CD4-positive, alpha-beta T cell (primary cell): ENCODE measurements at places on chromosomes 11 and 22. TPM values are rescaled to one million over a fixed set of nuclear protein-coding genes. Genes with fewer than 3 reads are reported as not detected.

DNA sequence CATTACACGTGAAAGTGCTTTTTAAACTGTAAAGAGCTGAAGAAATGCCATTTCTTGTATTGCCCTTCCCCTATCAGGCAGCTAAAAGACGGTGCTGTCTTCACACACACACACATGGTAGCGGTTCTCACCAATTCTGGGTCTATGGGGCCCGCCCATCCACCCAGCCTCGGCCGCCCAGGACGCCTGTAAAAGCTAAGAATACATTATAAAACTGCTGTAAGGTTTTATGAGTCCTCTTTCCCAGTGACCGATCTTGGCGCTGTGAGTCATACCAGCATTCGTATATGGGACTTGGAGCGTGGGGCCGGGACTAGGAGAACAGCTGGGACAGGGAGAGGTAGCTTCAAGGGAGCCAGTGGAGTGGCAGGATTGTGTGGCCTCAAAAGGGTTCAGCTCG lies 149.7 kb upstream of the CADM1 start:
- no peak overlapping the region for H3K27ac ChIP-seq
- H3K4me1 ChIP-seq = no peaks in the 10 kb centered on the region
- no peaks in the 10 kb centered on the region for H3K36me3 ChIP-seq
- no peak for DNase-seq

DNA sequence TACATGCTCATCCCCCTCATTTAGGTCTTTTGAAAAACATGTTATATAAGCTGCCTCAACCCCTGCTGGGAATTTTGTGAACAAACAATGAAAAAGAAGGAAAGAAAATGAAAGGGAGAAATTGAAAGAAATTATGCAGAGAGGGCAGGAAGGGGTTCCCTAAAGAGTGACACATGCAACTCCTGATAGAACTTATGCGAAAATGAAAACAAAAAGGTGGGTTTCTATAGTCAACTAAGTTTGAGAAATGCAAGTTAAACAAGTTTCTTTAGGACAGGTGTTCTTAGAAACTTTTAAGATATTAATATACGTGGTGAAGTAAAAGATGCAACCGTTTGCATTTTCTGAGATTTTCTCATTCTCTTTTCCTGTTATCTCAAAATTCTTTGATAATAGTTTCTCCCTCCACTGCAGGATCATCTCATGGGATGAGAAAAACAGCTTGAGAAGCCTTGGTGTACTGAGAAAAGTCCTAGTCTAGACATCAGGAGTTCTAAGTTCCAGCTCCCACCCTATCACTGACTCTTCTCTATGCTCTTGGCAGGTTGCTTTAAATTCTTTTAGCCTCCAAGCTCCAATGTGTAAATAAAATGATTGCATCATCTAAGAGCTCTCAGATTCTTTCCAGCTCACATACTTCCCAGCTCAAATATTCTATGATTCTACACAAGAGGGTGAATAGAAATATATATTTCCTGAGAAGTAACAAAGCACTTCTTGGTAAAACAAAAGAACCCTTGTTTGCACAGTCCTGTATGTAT lies 109.2 kb downstream of the FAM76B start:
- no peak for DNase-seq
- H3K27ac ChIP-seq = no peak overlapping the region
- no peak overlapping the region for H3K4me3 ChIP-seq
- no peaks in the 10 kb centered on the region for H3K36me3 ChIP-seq

GRCh38 chr11:12642806-12643428 lies 31.3 kb upstream of the TEAD1 start:
- no peak for DNase-seq
- H3K27me3 ChIP-seq = no peaks in the 10 kb centered on the region
- no peaks in the 10 kb centered on the region for H3K4me1 ChIP-seq

DNA sequence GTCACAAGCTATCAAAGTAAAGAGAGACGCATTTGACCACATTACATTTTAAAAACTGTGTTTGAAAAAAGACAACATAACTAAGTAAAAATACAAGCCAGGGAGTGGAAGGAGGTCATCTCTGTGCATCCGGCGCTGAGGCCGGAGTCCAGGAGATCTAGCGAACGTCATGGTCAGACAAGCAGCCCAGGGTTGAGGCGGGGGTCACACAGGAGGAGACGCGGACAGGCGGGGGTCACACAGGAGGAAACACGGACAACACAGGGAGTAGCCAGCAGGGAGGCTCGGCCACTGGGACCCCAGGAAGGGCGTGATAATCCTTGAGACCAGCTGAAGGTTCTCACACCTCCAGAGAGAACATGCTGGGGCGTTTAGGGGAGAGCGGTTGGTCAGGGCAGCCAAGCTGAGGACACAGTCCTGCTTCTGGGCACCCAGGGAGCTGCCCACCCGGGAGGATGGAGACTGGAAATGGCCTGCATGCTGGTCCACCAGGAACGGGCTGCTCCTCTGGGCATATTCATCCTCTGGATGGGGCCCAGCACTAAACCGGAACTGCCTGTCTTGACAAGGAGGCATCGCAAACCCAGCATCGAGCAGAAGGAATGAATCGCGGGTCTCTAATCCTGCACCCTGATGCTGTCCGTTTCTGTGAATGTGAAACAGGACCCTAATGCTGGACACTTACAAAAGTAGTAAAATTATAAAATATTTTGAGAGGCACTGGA lies 40.9 kb upstream of the MUC5AC start:
- H3K4me1 ChIP-seq = no peaks in the 10 kb centered on the region
- DNase-seq = no peak
- H3K4me3 ChIP-seq = no peak overlapping the region
- no peak overlapping the region for H3K27ac ChIP-seq
- H3K27me3 ChIP-seq = no peaks in the 10 kb centered on the region
- H3K36me3 ChIP-seq = no peaks in the 10 kb centered on the region

- H3K36me3 ChIP-seq = peaks cover 45% of the 10 kb centered on the region
- no peak overlapping the region for H3K4me3 ChIP-seq
- no peaks in the 10 kb centered on the region for H3K27me3 ChIP-seq
- DNase-seq = no peak
- peaks cover 37% of the 10 kb centered on the region for H3K4me1 ChIP-seq
- no peak overlapping the region for H3K27ac ChIP-seq
Measured at GRCh38 chr11:65183201-65183891, 1.6 kb downstream of the CAPN1 start.

DNA sequence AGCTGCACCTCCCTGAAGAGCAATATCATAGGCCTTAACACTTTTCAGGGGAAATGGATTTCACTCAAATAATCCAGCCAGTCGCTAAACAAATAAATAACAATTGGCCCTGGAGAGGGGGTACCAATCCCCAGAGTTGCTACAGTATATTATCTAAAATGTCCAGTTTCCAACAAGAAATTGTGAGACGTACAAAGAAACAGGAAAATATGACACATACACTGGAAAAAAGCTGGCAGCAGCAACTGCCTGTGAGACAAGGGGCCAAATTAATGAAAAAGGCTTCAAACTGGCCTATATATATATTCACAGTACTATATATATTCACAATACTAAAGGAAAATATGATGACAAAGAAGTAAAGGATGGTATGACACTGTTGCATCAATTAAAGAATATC lies 4.0 kb downstream of the NF2 start:
- no peaks in the 10 kb centered on the region for H3K27me3 ChIP-seq
- H3K36me3 ChIP-seq = peaks cover 7% of the 10 kb centered on the region
- H3K27ac ChIP-seq = no peak overlapping the region
- no peak overlapping the region for H3K4me3 ChIP-seq
- peaks cover 33% of the 10 kb centered on the region for H3K4me1 ChIP-seq
- no peak for DNase-seq

GRCh38 chr11:26087120-26087935 lies 244.6 kb upstream of the ANO3 start:
- H3K36me3 ChIP-seq = no peaks in the 10 kb centered on the region
- DNase-seq = no peak
- H3K27me3 ChIP-seq = no peaks in the 10 kb centered on the region
- no peak overlapping the region for H3K27ac ChIP-seq
- H3K4me3 ChIP-seq = no peak overlapping the region

DNA sequence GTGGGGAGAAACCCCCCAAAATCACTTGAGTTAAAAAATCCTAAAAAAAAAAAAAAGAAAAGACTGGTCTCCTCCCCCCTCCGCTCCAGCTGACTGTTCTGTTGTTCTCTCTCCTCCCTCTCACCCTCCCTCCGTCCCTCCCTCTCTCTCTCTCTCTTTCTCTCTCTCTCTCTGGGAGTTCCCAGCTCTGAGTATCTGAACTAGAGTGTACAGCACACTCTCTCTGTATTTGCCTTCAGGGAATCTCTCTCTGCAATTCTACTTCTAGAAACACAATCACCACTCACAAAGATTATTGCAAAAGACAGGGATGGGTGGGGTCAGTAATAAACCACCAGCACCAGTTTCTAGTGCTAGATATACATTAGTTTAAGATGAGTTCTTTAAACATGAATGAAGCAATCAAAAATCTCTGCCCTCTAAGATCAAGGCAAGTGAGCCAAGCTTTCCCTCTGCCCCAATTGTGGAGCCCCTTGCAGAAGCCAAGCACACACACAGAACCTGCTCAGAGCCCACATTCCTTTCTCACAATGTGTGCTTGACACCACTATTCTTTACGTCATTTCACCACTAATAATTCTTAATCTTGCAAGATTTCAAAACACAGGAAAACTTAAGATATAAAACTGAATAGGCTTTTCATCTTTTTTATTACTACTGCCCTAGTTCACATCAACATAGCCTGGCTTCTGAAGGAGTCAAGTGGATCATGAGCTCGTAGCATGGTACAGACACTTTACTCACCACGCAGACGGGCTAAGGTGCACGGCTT lies 133.5 kb downstream of the RBFOX2 start:
- no peak overlapping the region for H3K4me3 ChIP-seq
- H3K27ac ChIP-seq = no peak overlapping the region
- no peak for DNase-seq
- no peaks in the 10 kb centered on the region for H3K27me3 ChIP-seq

- DNase-seq = no peak
- H3K27ac ChIP-seq = no peak overlapping the region
- H3K4me3 ChIP-seq = peak overlapping the region; percentile 39
Measured at GRCh38 chr11:62444236-62444833, 25.5 kb downstream of the SCGB1A1 start.

GRCh38 chr11:123443851-123444623 lies 14.0 kb downstream of the GRAMD1B start:
- H3K27me3 ChIP-seq = no peaks in the 10 kb centered on the region
- no peak overlapping the region for H3K4me3 ChIP-seq
- no peaks in the 10 kb centered on the region for H3K36me3 ChIP-seq
- peaks cover 5% of the 10 kb centered on the region for H3K4me1 ChIP-seq
- H3K27ac ChIP-seq = no peak overlapping the region

GRCh38 chr11:67374571-67375281 lies 1.3 kb upstream of the CLCF1 start:
- DNase-seq = no peak
- H3K27ac ChIP-seq = no peak overlapping the region
- H3K36me3 ChIP-seq = no peaks in the 10 kb centered on the region
- H3K4me1 ChIP-seq = peaks cover 54% of the 10 kb centered on the region
- no peak overlapping the region for H3K4me3 ChIP-seq

DNA sequence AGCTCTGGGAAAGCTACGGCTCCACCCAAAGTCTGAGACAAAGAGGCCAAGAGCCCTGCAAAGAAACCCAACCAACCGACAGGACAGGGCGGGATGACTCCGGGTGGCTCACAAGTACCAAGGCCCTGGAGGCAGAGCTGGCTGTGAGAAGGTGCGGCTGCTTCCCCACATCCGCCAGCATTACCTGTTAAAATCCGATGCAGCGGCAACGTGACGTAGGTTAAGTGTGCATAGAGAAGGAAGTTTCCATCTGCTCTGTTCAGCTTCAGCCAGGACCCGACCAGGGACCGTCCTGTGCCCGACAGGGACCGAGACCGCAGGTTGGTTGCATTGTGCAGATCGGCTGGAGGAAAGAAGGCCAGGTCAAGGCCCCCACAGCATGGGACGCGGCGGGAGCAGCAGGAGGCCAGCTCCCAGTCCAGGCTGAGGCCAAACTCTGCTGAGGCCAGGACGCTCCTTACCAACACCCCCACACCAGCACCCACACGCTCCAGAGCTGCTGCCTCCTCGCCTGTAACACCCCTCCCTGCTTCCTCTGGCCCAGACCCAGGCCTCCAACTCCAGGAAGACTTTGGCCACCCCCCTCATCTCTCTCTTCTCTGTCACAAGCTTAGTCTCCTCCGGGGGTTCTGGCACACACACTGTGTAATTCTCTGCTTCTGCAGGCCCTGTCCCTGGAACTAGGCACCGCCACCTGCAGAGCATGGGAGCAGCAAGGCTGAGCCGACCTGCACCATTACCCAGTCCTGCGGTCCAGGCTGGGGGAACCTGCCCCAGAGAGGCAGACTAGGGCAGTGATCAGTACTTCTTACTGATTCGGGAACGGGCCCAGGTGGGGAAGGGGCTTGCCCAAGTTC lies 34.1 kb downstream of the NUP50 start:
- no peak overlapping the region for H3K27ac ChIP-seq

DNA sequence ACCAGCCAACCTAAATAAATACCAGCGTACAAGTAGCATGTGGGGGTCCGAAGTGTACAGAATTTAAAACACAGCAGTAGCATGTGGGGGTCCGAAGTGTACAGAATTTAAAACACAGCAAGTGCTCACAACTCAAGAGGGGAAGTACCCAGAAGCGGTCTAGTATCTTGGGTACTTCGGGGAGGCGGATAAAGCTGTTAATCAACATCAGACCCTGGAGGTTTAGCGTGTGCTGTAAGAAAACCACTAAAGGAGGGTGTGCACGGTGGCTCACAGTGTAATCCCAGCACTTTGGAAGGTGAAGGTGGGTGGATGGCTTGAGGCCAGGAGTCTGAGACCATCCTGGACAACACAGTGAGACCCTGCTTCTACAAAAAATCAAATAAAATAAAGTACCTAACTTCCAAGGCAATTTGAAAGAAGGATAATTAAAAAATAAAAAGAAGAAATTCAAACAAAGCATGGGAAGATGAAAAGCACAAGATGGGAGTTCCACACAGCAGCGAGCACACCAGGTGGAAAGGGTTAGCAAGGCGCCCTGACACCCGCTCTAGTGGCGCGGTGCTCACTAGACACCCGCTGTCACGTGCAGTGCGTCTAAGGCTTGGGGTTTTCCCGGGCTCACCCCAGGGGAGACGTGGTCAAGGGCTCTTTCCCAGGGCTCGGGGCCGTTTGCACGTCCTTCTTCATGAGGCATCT lies 35.0 kb upstream of the MOB2 start:
- H3K36me3 ChIP-seq = peaks cover 13% of the 10 kb centered on the region
- H3K27ac ChIP-seq = no peak overlapping the region
- H3K4me1 ChIP-seq = peaks cover 51% of the 10 kb centered on the region
- no peak for DNase-seq
- H3K27me3 ChIP-seq = no peaks in the 10 kb centered on the region

- H3K4me3 ChIP-seq = no peak overlapping the region
- DNase-seq = no peak
- no peaks in the 10 kb centered on the region for H3K36me3 ChIP-seq
- H3K4me1 ChIP-seq = no peaks in the 10 kb centered on the region
- no peak overlapping the region for H3K27ac ChIP-seq
Measured at GRCh38 chr11:109039611-109040010, 374.7 kb downstream of the DDX10 start.

CHRM1 gene
- not detected for total RNA-seq

RBMXL2 gene
- not detected for total RNA-seq

LIPT2 gene
- total RNA-seq = 10.9 TPM

NXPE2 gene
- not detected for total RNA-seq

MGAT3 gene
- 0.17 TPM for total RNA-seq

TNNT3 gene
- total RNA-seq = 21.9 TPM

BCL2L13 gene
- total RNA-seq = 8.1 TPM

MOGAT2 gene
- total RNA-seq = not detected
